Adipose tissue (tissue), 3 donors: ENCODE measurements at places on chromosomes 1 and 21. TPM values are rescaled to one million over a fixed set of nuclear protein-coding genes. Genes with fewer than 3 reads are reported as not detected.

Gene SYDE2
- polyA plus RNA-seq: 0.90 TPM

Gene DNAJC16
- 3.6 TPM for polyA plus RNA-seq

Gene LACTBL1
- not detected for polyA plus RNA-seq

Gene ATP6V1G3
- not detected for polyA plus RNA-seq

Gene LINGO4
- not detected for polyA plus RNA-seq

Gene TIAM1
- 2.7 TPM for polyA plus RNA-seq

Gene CLIC4
- 101 TPM for polyA plus RNA-seq

Gene MEX3A
- 0.43 TPM for polyA plus RNA-seq

Gene PRRX1
- polyA plus RNA-seq: 54.5 TPM
